Left forelimb (tissue), 1 donor: ENCODE measurements at places on chromosomes 1 and 21.

DNA sequence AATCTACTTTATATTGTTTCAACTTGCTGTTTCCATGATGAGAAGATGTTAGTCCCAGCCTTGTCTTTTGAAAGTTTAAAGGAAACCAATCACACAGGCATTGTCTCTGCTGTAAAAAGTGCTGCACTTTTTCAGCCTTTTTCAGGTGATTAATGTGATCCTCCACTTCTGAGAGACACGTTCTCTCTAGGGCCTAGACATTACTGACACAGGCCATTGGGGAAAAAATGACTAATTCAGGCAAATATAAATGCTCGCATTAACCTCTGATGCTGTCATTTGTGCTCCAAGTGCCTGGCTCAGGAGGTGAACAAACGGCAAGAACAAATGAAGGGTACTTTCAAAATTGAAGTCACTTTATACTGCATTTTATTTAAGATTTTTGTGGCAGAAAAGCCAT is 32.4 kb upstream of the RGS7 start:
- no peak for DNase-seq

- no peak for DNase-seq
Measured at GRCh38 chr21:44987301-44987885, 47.6 kb downstream of the SLX9 start.

- DNase-seq, result no peak
Measured at GRCh38 chr1:42319871-42320484, 15.1 kb downstream of the FOXJ3 start.

- no peak for DNase-seq
Measured at GRCh38 chr1:240941701-240942370, 329.9 kb upstream of the GREM2 start.

GRCh38 chr1:25817840-25818501 is 1.8 kb upstream of the MTFR1L start:
- no peak for DNase-seq

- DNase-seq, result no peak
Measured at GRCh38 chr1:42684139-42684538, 1.9 kb downstream of the YBX1 start.

- no peak for DNase-seq
Measured at GRCh38 chr1:205047764-205048231, 4.8 kb downstream of the CNTN2 start.

DNA sequence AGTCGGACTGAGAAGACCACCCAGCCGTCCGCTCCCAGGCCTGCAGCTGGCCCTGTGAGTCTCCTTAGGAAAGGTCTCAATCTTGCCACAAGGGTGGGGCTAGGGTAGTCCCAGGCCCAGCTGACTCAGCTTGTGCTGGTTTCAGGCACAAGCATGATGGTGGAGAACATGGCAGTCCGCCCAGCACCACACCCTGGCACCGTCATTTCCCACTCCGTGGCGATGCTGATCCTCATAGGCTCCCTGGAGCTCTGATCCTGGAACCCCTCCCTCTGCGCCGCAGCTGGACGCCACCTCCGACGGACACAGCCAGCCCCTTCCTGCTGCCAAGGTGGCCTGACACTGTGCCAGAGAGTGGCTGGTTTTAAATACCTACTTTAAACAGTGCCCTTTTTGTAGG is 10.7 kb downstream of the TMEM81 start:
- no peak for DNase-seq

DNA sequence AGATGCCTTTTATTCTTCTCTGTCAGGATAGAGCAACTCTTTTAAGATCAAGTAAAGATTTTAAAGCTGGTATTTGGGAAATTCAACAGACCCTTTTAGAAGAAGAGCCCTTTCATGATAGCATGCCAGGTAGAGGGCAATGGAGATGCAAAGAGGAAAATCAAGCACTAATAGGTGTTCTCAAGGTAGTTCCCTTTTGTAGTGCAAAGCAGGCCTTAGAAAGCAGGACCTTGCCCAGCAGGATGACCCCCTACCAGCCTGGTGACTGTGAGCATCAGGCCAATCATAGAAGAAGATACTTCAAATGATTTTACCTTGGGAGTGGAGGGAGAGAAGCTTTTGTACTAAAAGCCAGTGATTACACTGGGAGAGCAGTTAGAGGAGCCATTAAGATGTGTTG is 381.4 kb upstream of the ZRANB2 start:
- DNase-seq, result no peak

DNA sequence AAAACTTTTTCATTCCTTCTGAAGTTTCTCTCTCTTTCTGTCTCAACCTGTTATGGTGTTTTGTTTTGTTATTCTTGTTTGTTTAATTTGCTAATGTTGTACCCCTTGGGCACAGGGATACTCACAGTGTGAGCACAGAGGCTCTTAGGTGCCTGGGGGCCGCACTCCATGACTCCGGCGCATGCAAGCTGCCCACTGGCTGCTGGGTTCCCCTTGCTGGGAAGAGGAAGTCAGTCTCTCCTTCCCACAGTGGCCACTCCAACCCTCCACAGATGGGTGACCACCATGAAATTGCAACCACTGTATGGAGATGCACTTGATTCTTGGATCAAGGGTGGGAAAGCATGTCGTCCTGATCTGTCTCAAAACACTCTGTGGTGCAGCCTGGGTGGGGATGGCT is 4.6 kb upstream of the CD1A start:
- DNase-seq, result no peak

- DNase-seq, result no peak
Measured at GRCh38 chr1:234495231-234495990, 16.4 kb upstream of the TARBP1 start.

- peak; percentile 96 for DNase-seq
Measured at GRCh38 chr1:54488065-54488750, 59.8 kb upstream of the ACOT11 start.

GRCh38 chr1:81380436-81380835 is 420.3 kb upstream of the ADGRL2 start:
- DNase-seq, result no peak

GRCh38 chr1:180560868-180561600 is 2.3 kb downstream of the OVAAL start:
- DNase-seq, result no peak

- no peak for DNase-seq
Measured at GRCh38 chr1:59214248-59215208, 82.4 kb upstream of the FGGY start.

DNA sequence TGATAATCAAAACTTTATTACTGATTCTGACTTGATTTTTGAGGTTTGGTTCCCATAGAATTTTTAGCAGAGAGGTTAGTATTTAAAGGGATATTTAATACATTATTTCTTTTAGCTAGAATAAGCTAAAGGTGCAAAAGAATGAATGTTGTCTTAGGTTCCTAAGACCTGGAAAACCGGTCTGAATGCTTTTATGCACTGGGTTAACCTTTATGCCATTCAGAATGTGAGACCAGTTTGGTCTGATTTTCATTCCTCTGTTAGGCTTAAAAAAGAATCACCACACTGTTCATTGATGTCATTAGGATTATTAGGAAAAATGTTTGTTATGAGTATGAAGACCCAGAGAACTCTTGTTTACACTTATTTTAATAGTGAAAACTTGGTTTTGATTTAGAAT is 30.1 kb downstream of the RAP1A start:
- DNase-seq, result no peak

GRCh38 chr1:12251442-12251841 is 21.6 kb downstream of the VPS13D start:
- DNase-seq, result no peak

GRCh38 chr1:36083635-36084496 is at the start of gene TEKT2:
Gene TEKT2 (plus strand): TSS chr1:36084094. CDS start chr1:36084922, 828 bp downstream.
- DNase-seq, result peak; percentile 87

GRCh38 chr21:42362198-42362597 is 4.1 kb downstream of the TFF1 start:
- DNase-seq, result no peak

GRCh38 chr1:156749419-156750118 is 1.9 kb downstream of the HDGF start:
- DNase-seq, result no peak

- DNase-seq, result no peak
Measured at GRCh38 chr1:211723273-211723672, 47.9 kb upstream of the NEK2 start.

DNA sequence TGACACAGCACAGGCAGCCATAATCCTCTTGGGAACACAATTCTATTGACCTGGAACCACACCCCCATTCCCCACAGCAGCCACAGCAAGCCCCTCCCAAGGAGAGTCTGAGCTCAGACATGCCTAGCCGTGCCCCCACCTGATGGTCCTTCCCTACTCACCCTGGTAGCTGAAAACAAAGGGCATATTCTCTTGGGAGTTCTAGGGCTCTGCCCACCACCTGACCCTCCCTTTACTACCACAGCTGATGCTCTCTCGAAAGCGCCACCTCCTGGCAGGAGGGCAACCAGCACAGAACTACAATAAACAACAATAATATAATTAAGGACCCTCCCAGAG is 184.8 kb upstream of the COA6 start:
- DNase-seq, result no peak

GRCh38 chr1:3790500-3790923 is 5.8 kb downstream of the LRRC47 start:
- DNase-seq, result no peak

GRCh38 chr21:44271558-44272283 is 10.0 kb upstream of the DNMT3L start:
- DNase-seq, result no peak

DNA sequence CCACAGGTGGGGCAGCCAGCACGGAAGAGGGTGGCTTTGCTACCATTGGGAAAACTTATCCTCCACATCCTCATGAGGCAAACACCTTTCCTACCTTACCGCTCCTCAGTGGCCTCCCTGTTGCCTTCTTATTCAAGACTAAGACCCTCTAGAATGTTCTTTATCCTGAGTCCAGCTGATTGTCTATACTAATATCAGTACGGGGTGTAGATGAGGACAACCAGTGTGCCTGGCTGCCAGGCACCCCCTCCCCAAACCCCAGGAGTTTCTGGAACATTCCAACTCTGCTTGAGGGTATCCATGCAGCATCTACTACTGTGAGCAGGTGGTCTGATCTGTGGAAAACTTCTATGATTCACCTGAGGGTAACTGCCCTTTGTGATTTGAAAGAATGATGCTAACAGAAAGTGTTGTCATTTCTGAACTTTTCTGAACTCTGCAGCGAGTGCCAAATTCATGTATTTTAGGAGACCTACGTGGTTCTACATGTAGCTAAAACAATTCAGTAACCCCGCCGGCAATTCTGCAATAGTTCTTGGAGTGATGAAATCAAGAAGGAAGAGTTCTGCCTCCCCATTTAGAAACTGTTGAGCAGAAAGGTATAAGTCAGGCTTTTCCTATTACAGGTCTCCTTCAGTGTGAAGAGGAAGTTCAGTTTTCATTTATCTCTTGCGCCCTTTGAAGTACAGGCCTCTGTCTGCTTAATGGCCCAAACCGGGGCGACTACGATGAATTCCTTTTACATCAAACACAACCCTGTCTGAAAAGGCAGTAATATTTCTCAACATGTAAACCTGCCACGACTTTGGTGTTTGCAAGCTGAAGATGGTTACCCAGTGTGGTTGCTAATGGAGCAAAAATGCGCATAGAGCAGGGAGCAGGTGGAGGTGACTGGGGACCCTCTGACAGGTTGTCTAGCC is 80.4 kb downstream of the RUNX1 start:
- DNase-seq, result no peak

DNA sequence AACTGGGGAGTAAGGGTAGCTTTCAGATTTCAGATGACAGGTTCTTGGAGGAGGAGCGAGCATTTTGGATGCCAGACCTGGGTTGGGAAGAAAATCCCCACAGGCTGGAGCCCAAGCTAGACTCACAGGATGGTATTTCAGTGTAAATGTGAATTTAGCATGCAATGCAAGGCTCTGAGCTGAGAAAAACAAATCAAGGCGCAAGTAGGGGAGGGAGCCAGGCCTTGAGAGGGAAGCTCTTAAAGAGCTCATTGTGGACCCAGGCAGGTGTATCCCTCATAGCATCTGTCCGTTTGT is 386.1 kb downstream of the MATN1 start:
- peak; percentile 36 for DNase-seq

- no peak for DNase-seq
Measured at GRCh38 chr1:62585469-62586155, 11.7 kb upstream of the ANGPTL3 start.

DNA sequence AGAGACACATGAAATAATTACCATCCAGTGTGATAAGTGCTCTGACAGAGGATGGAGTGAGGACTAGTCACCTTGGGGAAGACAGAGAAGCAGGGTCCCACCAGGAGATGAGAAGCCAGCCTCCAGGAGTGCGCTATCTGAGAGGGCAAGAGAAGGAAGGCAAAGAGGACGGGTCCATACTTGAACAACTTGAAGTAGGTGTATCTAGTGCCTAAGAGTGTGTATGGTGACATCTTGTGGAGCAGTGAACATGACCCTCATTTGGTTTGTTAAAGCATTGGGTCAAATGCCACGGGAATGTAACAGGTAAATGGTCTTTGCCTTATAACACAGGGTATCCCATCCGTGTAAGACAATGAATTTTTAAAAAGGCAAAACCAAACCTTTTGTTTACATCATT is 39.8 kb downstream of the MRPL39 start:
- DNase-seq, result no peak

GRCh38 chr1:219506473-219506899 is 106.4 kb downstream of the ZC3H11B start:
- DNase-seq, result no peak

DNA sequence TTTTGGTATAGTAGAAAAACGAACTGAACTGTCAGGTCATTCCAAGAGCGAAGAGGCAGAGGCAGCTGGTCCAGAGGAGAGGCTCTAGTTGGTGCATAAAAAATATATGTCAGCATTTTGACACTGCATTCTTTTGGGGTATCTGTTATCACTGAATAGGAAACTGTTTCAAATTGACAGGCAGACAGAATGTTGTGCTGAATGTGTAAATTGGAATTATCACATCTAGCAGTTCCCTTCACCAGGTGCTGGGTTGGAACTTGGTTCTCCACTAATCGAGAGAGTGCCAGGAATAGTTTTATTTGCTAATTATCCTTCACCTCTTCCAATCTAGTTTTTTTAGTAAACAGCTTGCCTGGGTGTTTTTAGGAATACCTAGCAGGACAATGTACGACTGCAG is 52.2 kb downstream of the ADGRL2 start:
- DNase-seq, result no peak

DNA sequence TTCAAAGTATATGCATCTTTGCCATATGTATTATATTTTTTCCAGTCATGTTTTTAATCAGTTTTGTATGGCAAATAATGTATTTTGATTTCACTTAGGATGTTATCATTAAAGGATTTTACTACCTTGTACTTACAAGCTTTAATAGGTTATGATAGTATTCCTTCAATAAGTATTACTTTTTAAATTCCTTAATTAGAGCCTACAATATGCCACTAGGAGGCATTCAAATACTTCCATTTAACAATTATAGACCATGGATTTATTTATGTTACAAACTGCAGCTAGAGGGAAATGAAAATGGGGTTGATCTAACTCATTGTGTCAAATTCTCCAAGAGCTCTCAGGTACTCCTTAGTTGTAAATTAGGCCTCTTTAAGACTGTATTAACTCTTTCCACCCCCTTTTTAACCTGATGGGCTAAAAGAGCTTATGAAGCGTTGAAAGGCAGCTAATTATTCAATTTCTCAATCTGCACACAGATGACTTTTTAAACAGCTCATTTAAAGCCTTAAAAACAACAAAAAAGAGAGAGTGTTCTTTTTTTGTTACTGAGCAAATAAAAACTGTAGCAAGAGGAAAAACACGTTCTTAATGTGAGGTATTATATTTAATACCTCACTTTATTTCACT is 156.2 kb downstream of the DENND1B start:
- no peak for DNase-seq
